ENCODE measurements at places on chromosomes 7 and 10.

DNA sequence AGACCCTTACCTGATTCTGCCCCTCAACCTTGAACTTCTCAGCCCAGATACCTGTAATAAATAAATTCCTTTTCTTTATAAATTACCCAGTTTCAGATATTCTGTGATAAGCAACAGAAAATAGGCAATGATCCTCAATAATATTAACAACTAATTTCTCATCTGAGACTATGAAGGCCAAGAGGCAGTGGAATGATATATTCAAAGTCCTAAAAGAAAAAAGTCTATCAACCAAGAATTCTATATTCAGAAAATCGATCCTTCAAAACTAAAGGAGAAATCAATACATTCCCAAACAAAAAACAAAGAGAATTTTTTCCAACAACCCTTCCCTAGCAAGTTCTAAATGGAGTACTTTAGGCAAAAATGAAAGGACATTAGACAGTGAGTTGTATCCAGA, 279.6 kb downstream of the PTPRN2 start:
- DNase-seq, result no peak

DNA sequence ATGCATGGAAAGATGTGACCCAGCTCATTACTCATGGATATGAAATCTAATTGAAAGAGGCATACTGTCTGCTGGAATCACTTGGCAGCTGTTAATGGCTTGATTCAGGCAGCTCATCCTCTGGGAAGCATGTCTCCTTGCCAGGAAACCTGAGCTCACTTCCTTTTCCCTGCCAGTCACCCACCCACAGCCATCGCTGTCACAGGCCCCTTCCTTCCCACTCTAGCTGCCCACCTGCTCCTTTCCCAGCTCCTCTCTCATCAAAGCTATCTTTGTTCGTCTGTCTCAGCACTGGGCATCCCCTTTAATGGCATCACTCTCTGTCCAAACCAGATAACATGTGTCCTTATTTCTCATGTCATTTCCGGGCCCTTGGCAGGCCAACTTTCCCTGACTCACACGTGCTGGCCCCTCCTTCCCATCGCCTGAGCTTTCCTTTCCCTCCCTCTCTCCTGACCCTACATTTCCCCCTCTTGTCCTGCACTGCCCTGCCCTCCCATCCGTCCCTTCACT, 721.9 kb downstream of the TNS3 start:
- DNase-seq, result no peak

GRCh38 chr7:142851919-142852318, 3.0 kb upstream of the EPHB6 start:
- DNase-seq, result no peak

GRCh38 chr7:85719981-85720953, 533.4 kb upstream of the SEMA3D start:
- DNase-seq, result no peak

GRCh38 chr10:89700923-89701241, 508 bp upstream of the KIF20B start:
- no peak for DNase-seq

DNA sequence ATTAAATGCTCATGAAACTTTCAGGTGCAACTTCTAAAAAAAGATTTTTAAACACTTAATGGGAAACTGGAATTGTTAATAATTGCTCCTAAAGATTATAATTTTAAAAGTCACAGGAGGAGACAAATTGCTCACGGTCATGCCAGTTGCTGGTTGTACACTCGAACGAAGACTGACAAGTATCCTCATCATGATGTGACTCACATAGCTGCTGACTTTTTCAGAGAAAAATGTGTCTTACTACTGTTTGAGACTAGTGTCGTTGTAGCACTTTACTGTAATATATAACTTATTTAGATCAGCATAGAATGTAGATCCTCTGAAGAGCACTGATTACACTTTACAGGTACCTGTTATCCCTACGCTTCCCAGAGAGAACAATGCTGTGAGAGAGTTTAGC, 79.3 kb downstream of the ITGB8 start:
- DNase-seq, result no peak

GRCh38 chr7:97145068-97145467, 27.6 kb downstream of the SDHAF3 start:
- DNase-seq, result peak; percentile 7

DNA sequence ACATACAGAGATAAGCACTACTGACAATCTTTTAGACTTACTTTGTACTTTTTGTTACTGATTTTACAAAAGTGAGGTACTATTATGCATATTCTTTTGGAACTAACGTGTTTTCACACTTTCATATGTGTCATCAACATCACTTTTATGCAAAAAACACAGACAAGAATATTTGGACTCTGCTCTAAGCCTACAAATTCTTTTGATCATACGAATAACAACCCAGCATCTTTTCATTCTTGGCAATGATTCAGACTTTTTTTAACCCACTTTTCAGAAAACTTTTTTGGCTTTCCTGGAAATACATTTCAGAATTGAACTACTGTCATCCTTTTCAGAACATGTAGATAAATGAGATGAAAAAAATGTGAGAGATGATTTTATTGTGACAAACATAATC, 30.2 kb downstream of the USP6NL start:
- DNase-seq, result no peak

DNA sequence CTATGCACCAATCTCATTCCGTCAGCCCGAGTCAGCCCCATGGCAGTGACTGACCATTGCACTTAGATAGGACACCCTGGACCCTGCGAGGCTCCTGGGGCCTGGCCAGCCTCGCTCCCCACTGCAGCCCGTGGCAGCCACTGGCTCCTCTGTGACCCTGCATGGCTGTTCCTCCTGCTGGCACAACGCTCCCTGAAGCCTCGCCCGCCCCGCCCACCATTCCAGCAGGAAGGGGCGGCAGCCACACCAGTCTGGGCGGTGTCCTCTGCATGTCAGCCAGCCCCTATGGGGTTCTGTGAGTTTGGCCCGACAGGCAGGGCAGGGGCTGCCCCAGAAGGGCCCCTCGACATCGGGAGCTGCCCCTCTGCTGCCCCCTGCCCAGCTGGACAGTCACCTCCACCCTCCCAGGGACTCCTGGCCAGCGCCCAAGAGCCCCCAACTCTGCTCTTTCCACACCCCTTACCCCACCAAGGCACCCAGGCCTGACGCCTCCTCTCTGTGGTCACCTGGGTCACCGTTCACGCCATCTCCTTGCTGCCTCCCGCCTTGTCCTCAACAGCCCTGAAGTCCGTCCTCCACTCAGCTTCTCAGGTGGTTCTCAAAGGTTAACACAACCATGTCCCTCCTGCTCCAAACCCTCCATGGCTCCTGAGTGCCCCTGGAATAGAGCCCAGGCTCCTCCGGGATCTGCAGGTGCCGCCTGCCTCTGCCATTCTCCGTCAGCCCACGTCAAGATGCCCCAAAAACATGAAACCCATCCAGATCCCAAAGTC, 103.5 kb downstream of the MICALL2 start:
- DNase-seq, result no peak

DNA sequence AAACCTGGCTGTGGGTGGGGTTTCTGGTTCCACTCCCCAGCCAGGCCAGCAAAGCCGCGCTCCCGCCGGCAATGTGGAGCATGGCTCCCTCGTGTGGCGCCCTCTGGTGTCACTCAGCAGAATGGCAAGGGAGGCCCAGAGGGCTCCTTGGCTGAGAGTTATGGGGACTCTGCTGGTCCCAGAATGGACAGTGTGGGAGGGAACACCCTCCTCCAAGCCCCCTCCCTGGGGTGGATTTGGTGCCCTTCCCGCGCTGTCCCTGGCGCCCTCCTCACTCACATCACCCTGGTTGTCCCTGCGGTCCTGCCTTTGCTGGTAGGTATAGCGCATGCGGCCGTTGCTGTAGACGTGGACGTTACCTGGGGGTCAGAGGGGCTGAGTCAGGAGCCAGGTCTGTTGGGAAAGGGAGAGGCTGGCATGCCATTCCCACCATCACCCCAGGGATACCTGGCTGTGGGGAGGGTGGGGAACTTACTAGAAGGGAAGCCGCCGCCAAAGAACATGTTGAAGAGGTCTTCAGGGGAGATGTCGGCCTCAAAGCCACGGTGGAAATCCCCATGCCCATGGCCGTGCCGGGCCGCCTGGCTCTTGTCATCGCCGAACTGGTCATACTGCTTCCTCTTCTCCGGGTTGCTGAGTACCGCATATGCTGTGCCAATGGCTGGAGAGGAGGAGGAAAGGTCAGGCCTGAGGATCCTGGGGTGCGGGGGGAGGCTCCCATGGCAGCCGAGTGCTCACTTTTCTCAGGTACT, 14.0 kb downstream of the DNAJB12 start:
- DNase-seq, result peak; percentile 39

GRCh38 chr7:135270577-135271254, 37.1 kb downstream of the STRA8 start:
- no peak for DNase-seq

DNA sequence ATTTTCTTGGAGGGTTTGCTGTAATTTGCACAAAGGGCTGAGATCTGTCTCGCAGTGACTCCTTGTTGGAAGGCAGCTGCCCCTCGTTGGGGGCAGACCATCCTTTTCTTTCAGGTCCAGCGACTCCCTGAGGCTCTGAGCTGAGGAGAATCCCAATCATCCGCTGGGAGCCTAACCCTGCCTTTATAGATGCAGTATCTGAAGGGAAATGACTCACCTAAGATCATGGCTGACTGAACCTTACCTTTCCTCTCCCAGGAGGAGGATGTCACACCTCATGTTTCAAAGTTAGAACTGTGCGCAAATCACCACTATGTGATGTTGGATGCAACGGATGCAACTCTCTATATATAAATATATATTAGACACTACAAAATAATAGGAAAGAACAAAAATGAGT, 36.4 kb upstream of the MXI1 start:
- DNase-seq, result no peak

DNA sequence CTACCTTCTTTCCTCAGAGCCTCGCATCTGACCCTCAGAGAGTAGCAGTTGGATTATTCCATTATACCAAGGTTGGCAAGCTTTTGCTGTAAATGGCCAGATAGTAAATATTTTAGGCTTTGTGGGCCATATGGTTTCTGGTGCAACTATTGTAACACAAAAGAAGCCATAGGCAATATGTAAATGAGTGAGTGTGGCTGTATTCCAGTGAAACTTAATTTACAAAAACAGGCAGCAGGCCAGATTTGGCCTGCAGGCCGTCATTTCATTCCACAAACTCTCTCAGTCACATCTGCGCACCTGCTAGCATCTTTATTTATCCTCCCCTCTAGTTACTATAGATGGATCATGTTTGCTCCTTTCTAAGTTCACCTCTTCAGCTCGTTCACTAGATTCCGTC, 6.7 kb downstream of the ZNF518A start:
- no peak for DNase-seq

DNA sequence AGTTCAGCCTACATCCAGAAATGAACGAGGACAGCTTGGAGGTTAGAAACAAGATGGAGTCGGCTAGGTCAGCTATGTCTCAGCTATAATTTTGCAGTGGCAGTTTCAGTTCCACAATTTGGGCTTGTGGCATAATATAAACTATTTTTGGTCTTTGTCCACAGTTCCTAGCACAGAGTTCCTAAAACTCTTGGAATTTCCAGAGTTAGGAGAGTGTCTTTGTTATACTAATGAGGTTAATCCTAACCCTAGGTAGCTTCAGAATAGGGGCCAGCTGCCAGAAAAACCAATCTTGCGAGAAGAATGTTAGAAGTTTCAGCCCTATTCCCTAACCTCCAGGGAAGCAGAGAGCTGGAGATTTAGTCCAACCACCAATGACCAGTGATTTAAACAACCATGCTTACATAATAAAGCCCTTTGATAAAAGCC, 131.9 kb downstream of the AKR1D1 start:
- DNase-seq, result no peak

GRCh38 chr10:133184591-133185244, 24.7 kb downstream of the KNDC1 start:
- no peak for DNase-seq
